ENCODE measurements at places on chromosomes 4 and X.

GRCh38 chr4:118994030-118994429 is 105.4 kb downstream of the SYNPO2 start:
- DNase-seq, result no peak

- DNase-seq, result no peak
Measured at GRCh38 chr4:61335241-61335763, 135.2 kb downstream of the ADGRL3 start.

GRCh38 chr4:180675359-180675650 is 1567.9 kb upstream of the TENM3 start:
- no peak for DNase-seq

DNA sequence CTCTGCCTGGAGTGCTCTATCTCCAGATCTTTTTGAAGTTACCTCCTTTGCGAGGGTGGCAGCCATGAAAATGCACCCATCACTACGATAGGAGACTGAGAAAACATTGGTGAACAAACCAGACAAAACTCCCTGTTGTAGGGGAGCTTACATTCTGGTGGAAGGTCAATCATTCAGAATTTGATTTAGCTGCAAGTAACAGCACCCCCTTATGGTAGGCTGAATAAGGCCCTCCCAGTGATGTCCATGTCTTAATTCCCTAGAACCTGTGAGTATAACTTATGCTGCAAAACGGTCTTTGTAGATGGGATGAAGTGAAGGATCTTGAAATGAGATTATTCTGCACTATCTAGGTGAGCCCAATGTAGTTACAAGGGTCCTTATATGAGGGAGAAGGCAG is 5.6 kb upstream of the TEC start:
- no peak for DNase-seq

Data from iPS DF 19.7 (cell line).